Body of pancreas (tissue), 4 donors: ENCODE measurements at places on chromosomes 6 and 20. TPM values are rescaled to one million over a fixed set of nuclear protein-coding genes. Genes with fewer than 3 reads are reported as not detected.

HTR1E gene
- total RNA-seq = not detected

CALHM5 gene
- total RNA-seq = 0.33 TPM

PDE10A gene
- 3.9 TPM for total RNA-seq

LINC00237 gene
- not detected for total RNA-seq

CDSN gene
- not detected for total RNA-seq

DEFB132 gene
- total RNA-seq = not detected

SLC35D3 gene
- not detected for total RNA-seq

COL11A2 gene
- 0.78 TPM for total RNA-seq
